ENCODE measurements at places on chromosomes 3 and 15. TPM values are rescaled to one million over a fixed set of nuclear protein-coding genes. Genes with fewer than 3 reads are reported as not detected.

ADAMTS17 gene
- total RNA-seq = 4.7 TPM

CSPG4 gene
- total RNA-seq = 0.41 TPM

RNU5B-1 gene
- 48.7 TPM for total RNA-seq

MORC1 gene
- total RNA-seq = not detected

EXD1 gene
- total RNA-seq = not detected

HIGD2B gene
- total RNA-seq = not detected

VEPH1 gene
- total RNA-seq = 12.3 TPM

GRCh38 chr3:130759692-130760338, 13.2 kb upstream of the PIK3R4 start:
- no peaks in the 10 kb centered on the region for H3K36me3 ChIP-seq
- DNase-seq = no peak
- no peaks in the 10 kb centered on the region for H3K4me1 ChIP-seq
- no peak overlapping the region for H3K4me3 ChIP-seq
- no peak overlapping the region for H3K27ac ChIP-seq
- peaks cover 3% of the 10 kb centered on the region for H3K27me3 ChIP-seq

DNA sequence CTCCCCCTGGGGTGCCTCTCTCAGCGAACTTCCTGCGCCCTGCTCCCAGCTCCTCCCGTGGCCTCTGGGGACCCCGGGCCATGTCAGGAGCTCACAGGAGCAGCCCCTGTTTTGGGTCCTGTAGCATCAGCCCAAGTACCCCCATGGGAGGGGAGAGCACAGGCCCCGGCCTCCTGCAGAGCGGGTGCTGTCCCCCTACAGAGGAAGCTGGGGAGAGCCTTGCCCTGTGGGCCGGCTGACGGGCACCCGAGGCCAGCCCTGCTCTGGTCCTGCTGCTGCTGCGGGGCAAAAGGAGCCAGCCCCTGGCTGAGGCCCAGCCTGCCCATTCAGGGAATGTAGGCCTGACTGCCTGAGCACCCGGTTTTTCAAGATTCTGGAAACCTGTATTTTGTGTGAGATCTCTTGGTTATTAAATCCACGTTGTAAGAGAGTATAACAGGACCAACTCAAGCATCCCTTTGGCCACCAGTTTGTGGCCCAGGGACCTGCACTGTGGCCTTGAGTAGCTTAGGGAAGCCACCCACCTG, 12.4 kb downstream of the PLXNA1 start:
- no peak overlapping the region for H3K4me3 ChIP-seq
- no peak overlapping the region for H3K27ac ChIP-seq
- peaks cover 5% of the 10 kb centered on the region for H3K4me1 ChIP-seq
- H3K27me3 ChIP-seq = no peaks in the 10 kb centered on the region
- DNase-seq = no peak

DNA sequence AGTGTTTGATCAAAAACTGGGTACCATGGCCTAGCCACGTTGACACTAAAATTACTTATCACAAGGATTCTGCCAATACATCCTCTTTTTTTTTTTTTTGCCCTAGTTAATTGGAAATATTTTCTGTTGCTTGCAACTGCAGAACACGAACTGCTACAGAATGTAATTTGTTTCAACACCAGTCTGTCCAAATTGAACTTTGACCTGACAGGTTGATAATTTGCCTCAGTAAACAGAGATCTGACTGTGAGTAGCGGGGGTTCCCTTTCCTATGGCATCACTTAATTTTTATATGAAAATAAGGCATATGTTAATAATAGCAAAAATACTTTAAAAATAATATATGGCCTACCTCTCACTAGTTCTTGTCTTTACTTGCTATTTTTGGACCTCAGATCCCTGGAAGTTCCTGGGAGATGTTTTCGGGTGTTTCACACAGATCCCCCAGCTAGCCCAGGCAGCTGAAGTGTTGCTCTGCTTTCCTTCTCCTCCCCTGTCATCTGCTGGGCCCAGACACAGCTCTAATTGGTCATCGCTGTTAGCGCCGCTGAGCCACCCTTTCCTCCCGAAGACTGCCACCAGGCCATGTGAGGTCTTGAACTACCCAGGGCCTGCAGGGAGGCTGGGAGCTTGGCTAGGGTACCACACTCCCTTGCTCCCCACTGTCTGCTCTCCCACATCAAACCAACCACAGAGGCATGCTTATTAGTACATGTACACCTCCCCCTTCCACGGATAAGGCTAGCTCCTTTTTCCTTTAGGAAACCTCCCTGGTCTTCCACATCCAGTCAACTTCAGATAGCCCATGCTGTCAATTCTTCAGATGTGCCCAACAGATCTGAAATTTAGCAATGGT, 89.8 kb upstream of the RNF7 start:
- H3K27ac ChIP-seq = peak overlapping the region; percentile 11
- H3K4me1 ChIP-seq = peaks cover 15% of the 10 kb centered on the region
- H3K4me3 ChIP-seq = no peak overlapping the region
- no peaks in the 10 kb centered on the region for H3K27me3 ChIP-seq
- peaks cover 2% of the 10 kb centered on the region for H3K36me3 ChIP-seq

DNA sequence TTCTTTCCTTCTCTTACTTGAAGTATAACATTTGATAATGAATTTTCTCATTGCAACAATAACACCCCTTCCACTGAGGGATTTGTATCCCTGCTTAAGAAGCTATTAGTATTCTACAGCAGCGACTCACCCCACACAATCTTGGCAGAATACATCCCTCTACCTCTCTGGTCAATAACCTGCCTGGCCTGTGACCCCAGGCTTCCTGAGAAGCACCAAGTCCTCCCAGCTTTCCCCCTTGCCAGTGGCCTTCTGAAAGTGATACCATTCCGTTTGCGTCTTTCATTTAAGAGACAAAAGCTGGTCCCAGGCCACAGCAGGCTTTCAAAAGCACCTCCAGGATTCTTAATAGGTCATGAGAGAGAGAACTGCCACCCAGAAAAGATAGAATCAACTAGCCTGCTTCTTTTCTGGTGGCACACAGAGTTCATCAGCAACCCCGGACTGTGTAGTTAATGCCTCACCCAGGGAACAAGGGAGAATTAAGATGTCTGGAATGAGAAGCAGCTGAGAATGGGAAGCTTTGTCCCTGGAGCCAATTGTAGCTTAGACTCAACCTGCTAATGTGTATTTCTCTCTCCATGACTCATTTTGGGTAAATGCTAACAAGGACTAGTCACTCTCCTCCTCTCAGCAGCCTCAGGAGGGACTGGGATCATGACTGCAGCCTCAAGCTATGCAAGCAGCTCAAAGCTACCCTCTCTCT, 101.0 kb upstream of the CPNE4 start:
- H3K4me1 ChIP-seq = peaks cover 10% of the 10 kb centered on the region
- peak overlapping the region; percentile 88 for H3K27ac ChIP-seq
- no peak for DNase-seq
- no peak overlapping the region for H3K4me3 ChIP-seq
- H3K27me3 ChIP-seq = no peaks in the 10 kb centered on the region

GRCh38 chr3:45983770-45984169, 11.9 kb downstream of the FYCO1 start:
- H3K27ac ChIP-seq = no peak overlapping the region
- DNase-seq = no peak
- no peaks in the 10 kb centered on the region for H3K27me3 ChIP-seq
- peaks cover 26% of the 10 kb centered on the region for H3K4me1 ChIP-seq

- no peak for DNase-seq
- no peaks in the 10 kb centered on the region for H3K4me1 ChIP-seq
- no peaks in the 10 kb centered on the region for H3K36me3 ChIP-seq
- H3K4me3 ChIP-seq = no peak overlapping the region
- H3K27me3 ChIP-seq = peaks cover 2% of the 10 kb centered on the region
- H3K27ac ChIP-seq = no peak overlapping the region
Measured at GRCh38 chr3:159953325-159954085, 35.1 kb upstream of the IL12A start.

- no peaks in the 10 kb centered on the region for H3K27me3 ChIP-seq
- H3K36me3 ChIP-seq = no peaks in the 10 kb centered on the region
- no peaks in the 10 kb centered on the region for H3K4me1 ChIP-seq
- H3K27ac ChIP-seq = no peak overlapping the region
Measured at GRCh38 chr15:80643431-80643951, 51.6 kb upstream of the ABHD17C start.

- H3K4me3 ChIP-seq = peak overlapping the region; percentile 80
- peaks cover 5% of the 10 kb centered on the region for H3K36me3 ChIP-seq
- DNase-seq = peak; percentile 28
- peak overlapping the region; percentile 71 for H3K27ac ChIP-seq
- peaks cover 16% of the 10 kb centered on the region for H3K4me1 ChIP-seq
- H3K27me3 ChIP-seq = no peaks in the 10 kb centered on the region
Measured at GRCh38 chr15:99732751-99733267, 428 bp downstream of the LYSMD4 start.

DNA sequence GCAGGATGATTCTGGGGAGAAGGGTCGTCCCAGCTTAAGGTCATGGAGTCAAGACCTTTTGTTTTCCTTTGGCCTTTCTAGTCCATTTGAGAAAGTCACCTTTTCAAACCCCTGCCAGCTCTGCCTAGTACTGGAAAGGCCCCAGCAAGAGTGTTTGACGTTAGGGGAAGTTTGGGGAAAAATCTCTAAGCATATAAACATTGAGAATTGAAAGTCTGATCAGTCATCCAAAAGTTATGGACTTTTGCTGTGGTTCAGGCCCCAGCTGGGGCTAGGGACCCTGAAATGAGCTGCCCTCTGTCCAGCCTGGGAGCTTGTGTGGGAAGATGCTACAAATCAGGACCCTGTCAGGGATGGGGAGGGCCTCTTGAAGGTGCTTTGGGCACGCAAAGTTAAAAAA, 21.6 kb downstream of the SLC6A6 start:
- DNase-seq = no peak
- H3K27me3 ChIP-seq = no peaks in the 10 kb centered on the region
- H3K4me1 ChIP-seq = peaks cover 8% of the 10 kb centered on the region
- H3K27ac ChIP-seq = peak overlapping the region; percentile 33
- H3K36me3 ChIP-seq = no peaks in the 10 kb centered on the region
- H3K4me3 ChIP-seq = no peak overlapping the region

DNA sequence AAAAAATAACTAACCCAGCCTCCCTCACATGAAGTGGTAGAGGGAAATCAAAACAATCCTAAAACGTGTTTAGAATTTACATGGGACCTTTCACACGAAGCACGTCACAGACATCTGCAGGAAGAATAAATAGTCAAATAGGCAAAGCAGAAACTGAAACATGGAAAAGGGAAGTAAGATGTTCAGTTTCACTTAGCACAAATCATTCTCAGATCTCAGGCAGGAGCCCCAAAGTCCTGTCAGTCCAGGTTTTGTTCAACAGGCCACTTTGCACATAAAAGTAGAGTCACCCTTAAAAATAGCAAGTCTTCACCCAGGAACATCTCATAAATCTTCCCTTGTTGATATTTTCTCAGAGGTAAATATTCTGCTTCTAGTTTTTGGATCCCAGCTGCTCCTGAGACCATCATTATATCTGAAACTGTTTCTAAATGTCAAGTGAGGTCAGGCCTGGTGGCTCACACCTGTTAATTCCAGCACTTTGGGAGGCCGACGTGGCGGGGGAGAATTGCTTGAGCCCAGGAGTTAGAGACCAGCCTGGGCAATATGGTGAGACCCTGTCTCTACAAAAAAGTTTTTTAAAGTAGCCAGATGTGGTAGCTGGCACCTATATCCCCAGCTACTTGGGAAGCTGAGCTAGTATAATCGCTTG, 1.9 kb downstream of the RUBCN start:
- H3K27ac ChIP-seq = no peak overlapping the region
- peaks cover 13% of the 10 kb centered on the region for H3K4me1 ChIP-seq
- H3K4me3 ChIP-seq = peak overlapping the region; percentile 50
- H3K36me3 ChIP-seq = peaks cover 1% of the 10 kb centered on the region

GRCh38 chr15:86611417-86612040, 531.9 kb downstream of the AGBL1 start:
- H3K36me3 ChIP-seq = no peaks in the 10 kb centered on the region
- H3K4me3 ChIP-seq = no peak overlapping the region
- H3K27me3 ChIP-seq = no peaks in the 10 kb centered on the region
- DNase-seq = no peak
- no peak overlapping the region for H3K27ac ChIP-seq
- H3K4me1 ChIP-seq = peaks cover 3% of the 10 kb centered on the region
